PC-3 (cell line): ENCODE measurements at places on chromosomes 7 and 10.

GRCh38 chr7:105298439-105298894 is 90.3 kb downstream of the SRPK2 start:
- no peak for DNase-seq

GRCh38 chr7:40749877-40750276 is 615.1 kb downstream of the SUGCT start:
- peak; percentile 9 for DNase-seq

DNA sequence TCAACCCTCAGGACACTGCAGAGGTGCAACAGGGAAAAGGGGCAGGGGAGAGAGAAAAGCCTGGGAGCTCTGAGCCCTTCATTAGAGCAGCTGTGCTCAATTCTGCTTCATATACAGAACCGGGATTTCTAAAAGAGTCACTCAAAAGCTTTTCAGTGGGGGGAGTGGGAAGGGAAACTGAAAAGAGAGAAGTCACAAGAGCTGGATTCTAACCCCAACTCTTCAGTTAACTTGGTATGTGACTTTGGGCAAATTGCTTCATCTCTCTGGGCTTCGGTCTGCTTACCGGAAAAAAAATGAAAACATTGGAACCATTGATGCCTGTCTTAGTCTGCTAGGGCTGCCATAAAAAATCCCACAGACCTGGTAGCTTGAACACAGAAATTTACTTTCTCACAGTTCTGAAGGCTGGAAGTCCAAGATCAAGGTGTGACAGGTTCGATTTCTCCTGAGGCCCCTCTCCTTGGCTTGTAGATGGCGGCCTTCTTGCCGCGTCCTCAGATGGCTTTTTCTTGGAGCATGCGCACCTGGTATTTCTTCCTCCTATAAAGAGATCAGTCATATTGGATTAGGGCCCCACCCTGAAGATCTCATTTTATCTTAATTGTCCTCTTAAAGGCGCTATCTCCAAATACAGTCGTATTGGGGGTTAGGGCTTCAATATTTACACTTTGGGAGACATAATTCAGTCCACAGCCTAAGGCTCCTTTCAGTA is 118.3 kb upstream of the KMT2E start:
- no peak for DNase-seq

DNA sequence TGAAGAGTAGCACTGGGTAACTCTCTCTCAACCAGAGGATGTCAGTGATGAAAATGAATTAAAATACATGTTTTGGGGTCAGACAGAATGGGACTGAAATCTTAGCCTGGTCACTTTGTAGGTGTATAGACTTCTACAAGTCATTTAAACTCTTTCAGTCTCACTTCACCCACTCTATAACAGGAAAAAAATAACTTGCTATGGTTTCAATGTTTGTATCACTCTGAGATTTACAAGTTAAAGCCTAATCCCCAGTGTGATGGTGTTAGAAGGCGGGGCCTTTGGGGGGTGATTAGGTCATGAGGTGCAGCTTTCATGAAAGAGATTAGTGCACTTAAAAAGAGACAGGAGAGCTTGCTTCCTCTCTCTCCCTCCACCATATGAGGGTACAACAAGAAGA is 134.8 kb downstream of the INHBA start:
- DNase-seq = no peak

- DNase-seq = peak; percentile 98
Measured at GRCh38 chr10:95693668-95694534, at the start of gene TCTN3. TCTN3 (minus strand) TSS chr10:95693927; CDS start chr10:95693899, 28 bp downstream.

GRCh38 chr7:117780832-117781231 is 92.4 kb downstream of the CTTNBP2 start:
- DNase-seq = no peak

DNA sequence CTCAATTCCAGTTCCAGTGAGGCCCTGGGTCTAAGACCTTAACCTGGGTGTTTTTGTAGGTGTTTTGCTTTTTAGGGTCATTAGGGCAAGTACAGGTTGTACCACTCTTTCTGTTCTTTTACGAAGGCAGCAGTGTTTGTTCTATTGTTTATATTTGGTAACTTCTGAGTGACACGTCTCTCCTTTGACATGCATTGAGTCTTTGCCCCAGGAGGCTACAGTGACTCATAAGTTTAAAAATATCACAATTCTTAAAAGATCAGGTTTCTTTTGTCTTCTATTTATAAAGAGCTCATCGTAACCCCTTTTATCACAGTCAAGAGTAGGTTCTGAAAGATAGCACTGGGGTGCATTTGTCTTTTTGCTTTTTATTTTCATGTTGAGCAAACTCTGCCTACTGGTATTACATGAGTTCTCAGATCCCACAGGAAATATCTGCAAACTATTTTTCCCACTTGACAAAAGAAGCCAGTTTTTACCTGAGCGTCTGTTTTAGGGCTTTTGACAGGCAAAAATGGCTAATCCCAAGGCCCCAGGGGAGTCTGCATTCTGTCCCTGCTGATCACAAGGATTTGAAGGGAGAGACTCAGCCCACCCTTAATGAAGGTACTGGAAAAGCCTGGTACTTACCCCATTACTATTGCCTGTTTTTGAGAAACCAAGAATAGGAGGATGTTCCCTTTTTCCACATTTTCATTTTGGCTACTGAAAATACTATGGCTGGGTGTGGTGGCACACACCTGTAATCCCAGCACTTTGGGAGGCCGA is 7.9 kb downstream of the NUDT13 start:
- DNase-seq = peak; percentile 99

DNA sequence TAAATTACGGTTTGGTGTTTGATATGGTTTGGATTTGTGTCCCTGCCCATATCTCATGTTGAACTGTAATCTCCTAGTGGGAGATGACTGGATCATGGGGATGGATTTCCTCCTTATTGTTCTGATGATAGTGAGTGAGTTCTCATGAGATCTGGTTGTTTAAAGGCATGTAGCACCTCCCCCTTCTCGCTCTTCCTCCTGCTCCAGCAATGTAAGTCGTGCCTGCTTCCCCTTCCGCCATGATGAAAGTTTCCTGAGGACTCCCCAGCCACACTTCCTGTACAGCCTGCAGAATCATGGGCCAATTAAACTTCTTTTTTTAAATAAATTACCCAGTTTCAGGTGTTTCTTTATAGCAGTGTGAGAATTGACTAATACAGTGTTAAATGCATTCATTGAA is 116.6 kb downstream of the DOCK4 start:
- DNase-seq = no peak

DNA sequence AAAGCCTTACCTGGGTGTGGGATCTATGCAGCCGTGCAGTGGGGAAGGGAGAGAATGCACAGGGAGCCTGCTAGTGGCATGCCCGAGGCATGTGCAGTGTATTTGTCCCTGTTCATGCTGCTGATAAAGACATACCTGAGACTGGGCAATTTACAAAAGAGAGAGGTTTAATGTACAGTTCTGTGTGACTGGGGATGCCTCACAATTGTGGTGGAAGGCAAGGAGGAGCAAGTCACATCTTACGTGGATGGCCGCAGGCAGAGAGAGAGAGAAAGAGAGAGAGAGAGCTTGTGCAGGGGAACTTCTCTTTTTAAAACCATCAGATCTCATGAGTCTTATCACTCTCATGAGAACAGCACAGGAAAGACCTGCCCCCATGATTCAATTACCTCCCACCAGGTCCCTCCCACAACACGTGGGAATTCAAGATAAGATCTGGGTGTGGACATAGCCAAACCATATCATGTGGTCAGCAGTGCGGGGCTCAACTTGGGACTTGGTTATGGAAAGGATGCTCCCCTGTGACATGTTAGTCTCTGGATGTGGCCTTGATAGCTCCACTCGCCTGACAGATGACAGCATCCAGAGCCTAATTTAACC is 128.9 kb downstream of the DOCK1 start:
- no peak for DNase-seq

DNA sequence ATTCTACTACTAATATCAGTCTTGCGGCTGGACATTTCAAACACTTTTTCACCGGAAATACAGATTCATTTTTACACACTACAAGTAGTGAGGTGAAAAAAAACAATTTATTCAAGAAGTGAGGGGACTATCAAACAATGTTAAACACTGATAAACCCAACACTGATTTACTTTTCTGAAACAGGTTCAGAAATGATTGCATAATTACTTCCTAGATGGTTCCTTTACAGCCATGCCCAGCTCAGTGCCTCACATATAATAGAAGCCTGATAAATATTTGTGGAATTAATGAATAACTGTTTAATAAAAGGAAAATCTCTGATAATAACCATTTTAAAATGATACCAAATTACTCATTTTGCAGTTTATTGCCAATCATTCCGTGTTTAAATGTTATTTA is 34.6 kb downstream of the FRA10AC1 start:
- DNase-seq = no peak

DNA sequence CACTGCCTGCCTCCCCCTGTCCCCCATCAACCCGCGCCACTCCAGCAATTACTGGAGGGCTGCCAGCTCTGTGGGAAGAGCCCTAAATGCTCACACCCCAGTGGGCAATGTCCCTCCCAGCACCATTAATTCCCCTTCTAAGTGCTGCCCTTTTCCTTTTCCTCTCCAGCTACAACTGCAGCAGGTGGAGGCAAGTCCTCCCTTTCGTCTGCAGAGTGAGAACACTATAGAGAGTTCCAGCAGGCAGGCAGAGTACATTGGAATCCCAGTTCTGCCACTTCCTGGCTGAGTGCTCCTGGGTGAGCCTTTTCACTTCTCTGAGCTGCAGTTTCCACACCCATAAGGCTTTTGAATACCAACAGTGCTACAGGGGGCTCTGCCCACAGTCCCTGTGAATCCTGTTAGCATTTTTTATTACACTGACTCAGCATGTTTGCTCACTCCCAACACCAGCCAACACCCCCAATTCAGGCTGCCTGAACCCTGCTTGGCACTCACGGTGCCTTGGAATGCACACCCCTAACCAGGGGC is 447.0 kb downstream of the GRID1 start:
- DNase-seq = no peak

- no peak for DNase-seq
Measured at GRCh38 chr10:89515031-89515841, 20.2 kb downstream of the SLC16A12 start.

DNA sequence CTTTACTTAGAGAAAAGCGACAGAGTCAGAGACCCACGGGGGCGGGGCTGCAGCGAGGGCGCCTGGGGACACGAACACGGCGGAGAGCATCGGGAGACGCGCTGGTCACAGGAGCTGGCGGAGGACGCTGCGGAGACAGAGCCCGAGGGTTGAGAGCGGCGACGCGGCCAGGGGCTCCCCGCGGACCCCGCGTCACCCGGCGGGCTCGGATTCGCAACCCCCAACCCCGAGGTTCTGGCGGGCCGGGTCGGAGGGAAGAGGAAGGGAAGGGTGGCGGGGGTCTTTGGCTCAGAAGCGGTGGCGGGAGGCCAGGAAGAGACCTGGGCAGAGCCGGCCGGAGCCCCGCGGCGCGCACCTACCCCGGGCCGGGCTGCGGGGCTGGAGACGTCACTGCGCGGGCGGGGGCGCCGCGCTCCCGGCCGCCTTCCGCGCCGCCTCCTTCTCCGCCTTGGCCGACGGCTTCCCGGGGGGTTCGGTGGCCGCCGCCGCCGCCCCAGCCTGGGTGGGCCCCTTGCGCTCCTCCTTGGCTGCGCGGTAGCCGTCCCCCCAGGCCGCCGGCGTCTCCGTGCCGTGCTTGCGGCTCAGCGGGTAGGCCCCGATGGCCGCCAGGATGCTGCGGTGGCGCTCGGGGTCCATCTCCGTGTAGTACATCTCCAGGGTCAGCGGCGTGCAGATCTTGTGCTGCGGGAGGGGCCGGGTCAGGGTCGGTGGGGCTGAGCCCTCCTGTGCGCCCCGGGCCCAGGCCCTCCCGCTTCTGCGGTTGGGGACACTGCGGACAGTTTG is 11.1 kb downstream of the CALY start:
- no peak for DNase-seq
